CD4-positive, alpha-beta T cell treated with Interleukin-17A for 1 hour (primary cell): ENCODE measurements at places on chromosomes 5 and 9.
A peak's percentile ranks its signal among the peaks of the same experiment; 100 is the strongest.

GRCh38 chr5:151202381-151203139 is 21.3 kb downstream of the CCDC69 start:
- DNase-seq = peak; percentile 61

- peak; percentile 23 for DNase-seq
Observed at GRCh38 chr5:138467711-138468132, 2.4 kb downstream of the EGR1 start.

GRCh38 chr9:6811436-6811835 is 53.7 kb downstream of the KDM4C start:
- no peak for DNase-seq

DNA sequence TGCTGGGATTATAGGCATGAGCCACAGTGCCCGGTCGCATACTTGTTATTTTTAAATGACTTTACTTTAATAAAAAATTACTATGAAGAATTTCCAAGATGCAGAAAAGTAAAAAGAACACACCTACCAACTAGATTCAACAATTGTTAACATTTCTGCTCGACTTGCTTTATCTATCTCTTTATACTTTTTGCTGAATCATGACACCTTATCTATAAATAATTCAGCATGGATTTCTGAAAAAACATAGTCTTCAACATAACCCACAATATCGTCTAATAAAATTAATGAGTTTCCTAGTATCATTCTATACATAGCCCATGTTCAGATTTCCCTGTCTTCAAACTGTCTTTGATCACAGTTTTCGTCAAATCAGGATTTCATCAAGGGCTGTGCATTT is 25.9 kb downstream of the HMCN2 start:
- no peak for DNase-seq

- DNase-seq = no peak
Observed at GRCh38 chr5:112581811-112582320, 155.8 kb upstream of the APC start.

GRCh38 chr5:153617190-153617589 is 126.7 kb downstream of the GRIA1 start:
- no peak for DNase-seq

- DNase-seq = no peak
Observed at GRCh38 chr9:131959056-131959455, 120.6 kb downstream of the MED27 start.

GRCh38 chr5:82620957-82621600 is 342.9 kb upstream of the RPS23 start:
- DNase-seq = no peak

DNA sequence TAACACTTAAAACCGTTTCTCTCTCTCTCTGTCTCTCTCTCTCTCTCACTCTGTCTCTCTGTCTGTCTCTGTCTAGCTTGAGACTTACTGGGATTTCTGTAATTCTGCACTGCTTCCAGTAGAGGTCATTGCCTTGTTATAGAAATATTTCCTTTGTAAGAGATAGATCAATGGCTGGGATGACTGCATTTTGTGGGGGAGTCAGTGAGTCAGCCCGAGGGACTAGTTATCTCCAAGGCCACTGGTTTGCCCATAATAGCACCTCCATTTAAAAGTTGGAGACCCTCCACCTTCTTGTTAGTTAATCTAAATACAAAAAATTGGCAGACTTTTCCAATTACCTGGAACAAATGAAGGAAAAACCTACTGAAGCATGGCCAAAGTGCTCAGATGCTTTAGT is 547.2 kb downstream of the LRRC70 start:
- no peak for DNase-seq

DNA sequence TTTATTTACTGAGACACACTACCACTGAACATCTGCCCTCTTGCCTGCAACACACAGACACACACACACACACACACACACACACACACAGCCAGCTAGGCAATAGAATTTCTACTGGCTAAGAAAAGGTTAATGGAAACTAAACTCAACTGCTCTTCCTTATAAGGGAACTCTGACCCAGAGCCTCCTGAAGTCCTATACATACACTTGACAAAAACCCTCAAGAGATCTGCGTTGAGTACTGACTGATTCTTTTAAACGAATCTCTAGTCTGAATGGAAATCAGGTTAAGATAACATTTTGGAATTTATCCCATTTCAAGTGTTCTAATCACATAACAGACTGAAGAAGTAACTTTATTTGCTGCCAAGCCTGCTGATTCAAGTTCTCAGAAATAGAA is 25.9 kb upstream of the TRPM3 start:
- no peak for DNase-seq

GRCh38 chr5:163696579-163696887 is 191.1 kb downstream of the MAT2B start:
- DNase-seq = no peak

DNA sequence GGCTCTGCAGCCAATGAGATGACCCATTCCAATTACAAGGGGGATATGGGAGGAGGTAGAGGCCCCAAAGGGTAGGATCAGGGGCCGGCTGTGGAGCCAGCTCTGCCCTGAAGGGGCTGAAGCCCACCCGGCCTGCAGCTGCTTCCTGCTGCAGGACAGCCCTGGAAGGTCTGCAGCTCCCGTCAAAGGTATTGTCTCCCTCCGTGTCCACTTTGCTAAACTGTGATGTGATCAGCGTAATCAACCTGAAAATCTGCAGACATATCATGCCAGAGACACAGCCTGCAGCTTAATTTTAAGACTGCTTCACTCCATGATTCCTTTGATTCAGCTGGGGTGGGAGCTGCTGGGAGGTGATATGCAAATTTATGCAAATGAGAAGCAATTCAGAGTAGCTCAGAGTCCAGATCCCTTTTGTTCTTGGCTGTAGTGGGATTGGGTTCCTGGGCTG is 90.7 kb downstream of the GADD45G start:
- no peak for DNase-seq

DNA sequence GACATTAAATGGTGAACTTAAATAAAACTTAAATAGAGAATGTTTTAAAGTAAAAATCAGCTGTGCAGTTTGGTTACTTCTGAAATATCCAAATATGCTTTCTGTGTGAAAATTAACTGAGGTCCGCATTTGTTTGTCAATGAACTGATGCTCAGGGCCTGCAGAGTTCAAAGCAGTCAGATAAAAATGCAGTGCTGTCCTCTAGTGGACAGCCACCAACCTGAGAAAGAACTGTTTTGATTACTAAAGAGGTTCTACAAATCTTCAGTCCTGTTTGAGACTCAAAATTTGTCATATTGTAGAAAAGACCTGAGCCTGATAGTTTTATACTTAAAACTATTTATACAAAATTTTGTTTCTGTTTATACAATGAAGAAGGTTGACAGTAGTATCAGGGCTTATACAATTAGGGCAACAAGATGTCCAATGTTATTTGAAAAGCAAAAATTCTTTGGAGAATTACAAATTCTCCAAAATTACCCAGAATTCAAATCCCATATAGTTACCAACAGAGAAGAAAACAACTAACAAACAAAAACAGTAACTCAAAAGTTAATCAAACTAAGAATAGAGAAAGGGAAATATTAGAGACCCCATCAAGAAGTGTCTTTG is 232.3 kb upstream of the TBCA start:
- peak; percentile 1 for DNase-seq

GRCh38 chr5:164561933-164562872 is 1056.8 kb downstream of the MAT2B start:
- DNase-seq = no peak

DNA sequence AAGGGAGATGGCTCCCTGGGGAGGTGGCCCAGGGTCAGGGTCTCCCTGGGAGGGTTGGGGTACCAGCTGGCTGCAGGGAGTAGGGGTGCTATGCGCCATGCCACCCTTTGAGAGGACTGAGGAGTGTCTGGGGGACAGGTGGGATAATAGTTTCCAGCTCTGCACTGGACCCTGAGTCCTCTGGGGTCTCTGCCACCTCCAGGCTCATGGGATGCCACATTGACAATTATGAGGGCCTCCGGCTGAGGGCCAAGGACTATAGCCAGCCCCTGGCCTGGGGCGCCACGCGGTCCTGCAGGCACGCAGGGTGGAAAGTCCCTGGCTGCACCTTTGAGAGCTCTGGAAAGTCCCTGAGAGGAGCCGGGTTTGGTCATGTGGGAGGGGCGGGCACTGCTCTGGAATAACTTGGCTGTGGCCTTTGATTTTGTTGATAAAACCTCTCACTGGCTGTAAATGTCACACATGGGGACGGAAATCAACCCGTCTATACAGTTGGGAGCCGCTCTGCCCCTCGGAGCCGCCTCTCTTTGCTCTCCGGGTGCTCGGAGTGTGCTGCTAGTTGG is 16.0 kb downstream of the TRAF2 start:
- peak; percentile 92 for DNase-seq

DNA sequence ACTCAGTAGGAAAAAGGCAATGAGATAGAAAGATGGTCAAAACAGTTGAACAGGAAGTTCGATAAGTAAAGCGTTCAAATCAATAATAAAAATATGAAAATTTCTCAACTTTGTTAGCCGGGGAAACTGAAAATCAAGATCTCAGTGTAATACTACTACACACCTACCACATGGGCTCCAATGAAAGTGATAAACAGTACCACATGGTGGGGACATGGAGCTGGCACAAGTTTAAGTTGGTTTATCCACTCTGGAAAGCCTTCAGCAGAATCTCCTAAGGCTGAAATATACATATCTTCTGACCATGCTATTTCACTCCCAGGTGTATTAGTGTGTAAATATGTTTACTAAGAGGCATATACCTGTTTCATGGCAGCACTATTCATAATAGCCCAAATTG is 126.8 kb downstream of the NXNL2 start:
- no peak for DNase-seq

DNA sequence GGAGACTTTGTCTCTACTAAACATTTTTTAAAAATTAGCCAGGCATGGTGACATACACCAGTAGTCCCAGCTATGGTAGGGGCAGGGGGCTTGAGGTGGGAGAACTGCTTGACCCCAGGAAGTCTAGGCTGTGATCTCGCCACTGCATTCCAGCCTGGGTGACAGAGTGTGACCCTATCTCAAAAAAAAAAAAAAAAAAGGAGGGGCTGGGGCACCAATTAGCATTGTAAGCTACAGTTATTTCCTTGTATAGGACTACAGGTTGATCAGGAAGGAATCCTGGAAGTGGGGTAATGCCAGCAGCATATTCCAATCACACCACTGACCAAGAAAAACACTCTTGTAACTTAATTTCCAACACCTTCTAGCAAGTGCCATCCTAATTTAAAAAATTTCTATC is 32.1 kb downstream of the PWWP2A start:
- DNase-seq = no peak

DNA sequence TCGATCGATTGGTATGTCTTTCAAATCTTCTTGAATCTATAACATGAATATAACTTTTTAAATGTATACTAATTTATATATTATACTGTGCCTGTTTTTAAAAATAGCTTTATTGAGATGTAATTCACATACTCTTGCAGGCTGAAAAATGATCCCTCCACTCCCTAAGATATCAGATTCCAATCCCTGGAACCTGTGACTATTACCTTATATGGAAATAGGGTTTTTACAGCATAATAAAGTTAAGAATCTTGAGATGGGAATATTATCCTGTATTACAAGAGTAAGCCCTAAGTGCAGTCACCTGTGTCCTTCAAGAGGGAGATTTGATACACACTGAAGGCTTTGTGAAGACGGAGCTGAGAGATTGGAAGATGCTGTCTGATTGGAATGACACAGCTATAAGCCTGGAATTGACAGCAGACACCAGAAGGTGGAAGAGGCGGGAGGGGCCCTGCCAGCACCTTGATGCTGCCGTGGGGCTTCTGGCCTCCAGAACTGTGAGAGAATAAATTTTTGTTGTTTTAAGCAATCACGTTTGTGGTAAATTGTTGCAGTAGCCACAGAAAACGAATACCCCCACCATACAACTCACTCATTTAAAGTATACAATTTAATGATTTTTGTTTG is 161.3 kb downstream of the RMI1 start:
- DNase-seq = no peak

DNA sequence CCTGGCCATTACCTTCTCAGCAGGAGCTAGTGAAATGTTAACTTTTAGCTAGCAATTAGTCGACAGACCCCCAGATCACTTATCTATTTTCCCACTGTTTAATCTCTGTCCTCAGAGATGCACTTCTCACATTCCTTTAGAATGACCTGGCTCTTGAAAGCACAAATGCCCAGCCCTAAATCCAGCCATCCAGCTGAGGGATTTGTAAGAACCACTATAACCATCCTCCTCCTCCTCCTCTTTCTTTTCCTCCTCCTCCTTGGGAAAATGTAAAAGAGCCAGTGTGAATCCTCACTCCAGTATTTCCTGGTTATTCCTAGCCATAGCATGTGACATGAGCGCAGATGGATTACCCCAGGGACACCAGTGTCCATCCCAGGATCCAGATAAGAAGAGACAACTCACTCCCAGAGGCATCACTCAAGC is 124.3 kb downstream of the ENC1 start:
- DNase-seq = no peak

DNA sequence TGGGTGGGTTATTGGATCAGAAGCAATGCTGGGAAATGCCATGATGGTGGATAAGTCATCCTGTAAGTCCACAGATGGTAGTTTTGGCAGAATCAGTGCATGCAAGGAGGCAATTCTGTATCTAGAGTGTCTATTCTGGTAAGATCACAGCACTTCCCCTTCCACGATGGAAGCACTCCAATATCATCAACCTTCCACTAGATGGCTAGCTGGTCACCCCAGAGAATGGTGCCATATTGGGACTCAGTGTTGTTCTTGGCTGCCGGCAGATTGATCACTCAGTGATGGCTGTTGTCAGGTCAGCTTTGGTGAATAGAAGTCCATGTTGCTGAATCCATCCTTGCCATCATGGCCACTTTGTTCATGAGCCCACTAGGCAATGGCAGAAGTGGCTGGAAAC is 553.5 kb downstream of the CSNK1G3 start:
- DNase-seq = no peak

- no peak for DNase-seq
Observed at GRCh38 chr9:121273064-121273775, 5.3 kb downstream of the GSN start.

- no peak for DNase-seq
Observed at GRCh38 chr9:135045928-135046738, 41.3 kb upstream of the OLFM1 start.

- no peak for DNase-seq
Observed at GRCh38 chr9:122071715-122072114, 21.4 kb downstream of the TTLL11 start.

- DNase-seq = no peak
Observed at GRCh38 chr5:110623874-110624273, 102.6 kb downstream of the TMEM232 start.

DNA sequence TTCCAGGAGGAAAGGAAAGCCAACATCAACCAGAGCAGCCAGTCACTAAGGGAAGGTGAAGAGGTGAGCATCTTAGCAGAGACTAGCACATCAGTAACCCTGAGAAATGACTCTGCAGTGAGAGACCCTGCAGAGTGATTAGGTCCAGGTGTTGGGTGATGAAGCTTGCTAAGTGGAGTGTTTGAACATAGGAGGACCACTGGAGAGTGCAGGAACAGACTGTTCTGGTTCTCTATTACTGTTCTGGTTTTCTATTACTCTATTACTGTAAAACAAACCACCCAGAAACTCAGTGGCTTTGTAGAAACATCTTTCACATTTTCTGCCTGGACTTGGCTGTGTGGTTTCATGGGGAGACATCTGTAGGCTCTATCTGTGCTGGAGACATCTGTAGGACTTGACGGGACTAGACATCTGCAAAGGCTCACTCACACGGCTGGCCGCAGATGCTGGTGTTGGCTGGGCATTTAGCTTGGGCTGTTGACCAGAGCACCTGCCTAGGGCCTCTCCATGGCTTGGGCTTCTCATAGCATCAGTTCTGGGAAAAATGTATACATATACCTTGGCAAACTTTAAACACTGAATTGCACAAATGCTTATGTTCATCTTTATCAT is 33.4 kb upstream of the SPATA31E1 start:
- no peak for DNase-seq

- DNase-seq = no peak
Observed at GRCh38 chr9:13383216-13383615, 103.7 kb upstream of the MPDZ start.
